ENCODE measurements at places on chromosomes 5 and 9. TPM values are rescaled to one million over a fixed set of nuclear protein-coding genes. Genes with fewer than 3 reads are reported as not detected.

Gene ORM2
- not detected for total RNA-seq

Gene ST8SIA4
- 5.9 TPM for total RNA-seq

Gene GBGT1
- total RNA-seq = 12.9 TPM

Gene NMUR2
- total RNA-seq = not detected

Gene SLC6A19
- total RNA-seq = not detected

Gene SLC6A7
- total RNA-seq = not detected

Gene HAVCR1
- total RNA-seq = not detected

Gene OMD
- total RNA-seq = not detected

DNA sequence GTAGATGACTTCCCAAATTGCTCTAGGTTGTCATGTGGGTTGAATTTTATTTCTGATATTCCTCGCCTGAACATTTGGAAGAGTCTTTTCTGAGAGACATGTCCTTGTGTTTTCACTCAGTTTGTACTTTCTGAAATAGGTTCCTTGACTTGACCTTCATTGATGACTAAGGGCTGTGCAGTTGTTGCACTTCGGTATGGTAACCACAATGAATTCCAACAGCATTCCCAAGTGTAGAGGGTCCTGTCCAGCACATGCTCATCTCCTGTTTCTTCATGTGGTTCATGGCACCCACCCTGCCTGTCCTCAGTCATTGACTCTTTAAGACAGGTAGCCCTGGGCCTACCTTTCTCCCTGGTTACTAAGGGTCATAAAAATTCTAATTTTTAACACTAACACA is 527.8 kb downstream of the MTRR start:
- DNase-seq = no peak

- DNase-seq = no peak
These were observed 76.6 kb downstream of the OTULIN start for GRCh38 chr5:14741131-14741530.

- peak; percentile 69 for DNase-seq
These were observed 13.8 kb downstream of the EXOSC2 start for GRCh38 chr9:130707225-130707976.

GRCh38 chr5:31412324-31412723 is 119.6 kb downstream of the DROSHA start:
- no peak for DNase-seq

DNA sequence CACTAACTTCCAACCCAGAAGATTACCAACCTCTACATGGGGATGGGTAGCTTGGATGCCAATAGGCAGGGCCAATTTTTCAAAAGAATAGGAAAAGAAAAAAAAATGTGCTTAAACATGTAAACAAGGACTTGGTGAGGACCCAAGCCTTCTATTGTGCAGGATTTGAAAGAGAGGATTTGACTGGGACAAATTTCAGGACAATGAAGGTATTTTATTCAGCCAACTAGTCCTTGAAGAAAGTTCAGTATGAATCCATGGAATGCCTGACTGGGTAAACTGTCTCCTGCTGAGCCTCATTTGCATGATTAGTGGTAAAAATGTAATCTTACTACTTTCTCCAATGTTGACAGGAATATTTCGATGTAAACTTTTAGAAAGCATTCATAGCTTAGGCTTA is 192.5 kb upstream of the RORB start:
- DNase-seq = no peak

DNA sequence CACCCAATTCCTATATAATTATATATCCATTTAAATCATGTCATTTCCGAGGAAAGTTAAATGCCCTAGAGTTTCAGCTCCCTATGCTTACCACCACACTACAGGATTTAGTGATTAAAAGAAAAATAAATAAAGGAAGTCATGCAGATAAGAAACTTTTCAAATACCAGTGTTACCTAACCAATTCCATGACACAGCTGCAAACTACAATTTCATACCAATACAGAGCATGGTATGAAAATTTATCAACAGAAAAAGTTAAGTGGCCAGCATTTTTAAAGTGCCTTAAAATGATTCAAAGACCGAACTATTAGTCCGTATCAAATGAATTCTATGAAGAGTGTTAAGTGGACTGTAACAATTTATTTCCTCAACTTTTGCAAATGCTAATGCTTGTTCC is 35.9 kb downstream of the CEP120 start:
- DNase-seq = no peak

GRCh38 chr9:106678273-106678672 is 184.7 kb upstream of the ZNF462 start:
- DNase-seq = no peak

GRCh38 chr5:175590471-175590881 is 67.4 kb upstream of the HRH2 start:
- no peak for DNase-seq

DNA sequence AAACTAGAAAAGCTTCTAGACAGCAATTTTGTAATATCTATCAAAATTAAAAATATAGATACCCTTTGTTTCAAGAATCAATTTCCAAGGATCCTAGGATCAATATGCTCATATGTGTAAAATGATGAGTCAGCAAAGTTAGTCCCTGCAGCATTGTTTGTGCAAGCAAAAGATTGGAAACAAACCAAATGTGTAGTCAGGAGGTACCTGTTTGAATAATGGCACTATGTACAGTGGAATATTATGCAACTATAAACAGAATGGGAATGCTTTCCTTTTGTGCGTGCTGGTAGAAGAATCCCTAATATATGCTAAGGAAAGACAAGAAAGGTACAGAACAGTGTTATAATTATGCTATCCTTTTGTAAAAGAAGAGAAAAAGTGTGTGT is 58.5 kb upstream of the PJA2 start:
- DNase-seq = no peak

DNA sequence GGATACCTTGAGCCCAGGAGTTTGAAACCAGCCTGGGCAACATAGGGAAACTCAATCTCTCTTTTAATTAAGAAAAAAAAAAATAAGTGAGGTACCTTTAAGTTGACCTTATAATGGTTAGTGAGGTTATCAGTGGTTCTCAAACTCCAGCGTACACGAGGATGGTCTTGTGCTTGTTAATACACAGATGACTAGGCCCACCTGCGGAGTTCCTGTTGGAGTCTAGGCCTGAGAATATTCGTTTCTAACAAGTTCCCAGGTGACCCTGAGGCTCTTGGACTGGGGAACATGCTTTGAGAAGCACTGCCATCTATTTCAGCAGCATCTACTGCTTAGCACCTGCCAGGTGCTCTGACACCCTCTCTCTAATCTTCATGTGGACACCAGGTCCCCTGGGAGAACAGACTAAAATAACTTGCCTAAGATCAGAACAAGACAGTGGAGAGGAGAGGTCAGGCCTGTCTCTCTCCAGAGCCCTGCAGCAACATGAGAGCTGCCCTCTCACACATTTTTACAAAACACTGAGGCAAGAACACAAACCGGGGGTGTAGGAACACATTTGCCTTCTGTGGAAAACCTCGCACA is 24.6 kb downstream of the TLE1 start:
- DNase-seq = no peak

DNA sequence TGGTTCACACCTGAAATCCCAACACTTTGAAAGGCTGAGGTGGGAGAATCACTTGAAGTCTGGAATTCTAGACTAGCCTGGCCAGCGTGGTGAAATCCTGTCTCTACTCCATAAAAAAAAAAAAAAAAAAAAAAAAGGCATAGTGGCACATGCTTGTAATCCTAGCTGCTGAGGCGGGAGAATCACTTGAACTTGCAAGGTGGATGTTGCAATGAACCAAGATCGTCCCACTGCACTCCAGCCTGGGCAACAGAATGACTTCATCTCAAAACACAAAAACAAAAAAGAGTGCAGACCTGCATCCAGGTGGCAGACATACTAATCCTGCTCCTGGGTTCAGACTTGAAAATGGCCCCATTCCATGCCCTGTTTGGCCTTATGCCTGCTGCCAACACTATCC is 21.8 kb upstream of the ADAMTS19 start:
- no peak for DNase-seq

- no peak for DNase-seq
These were observed 387.0 kb upstream of the DMAC1 start for GRCh38 chr9:8186560-8186959.

- DNase-seq = no peak
These were observed 55.0 kb upstream of the SLC46A2 start for GRCh38 chr9:112945620-112946208.

GRCh38 chr5:96648593-96648992 is 13.6 kb upstream of the CAST start:
- DNase-seq = no peak

Measured in neural crest cell (in vitro differentiated cells).